ENCODE measurements at places on chromosomes 3 and 15.

GRCh38 chr15:70083946-70084345, 13.8 kb downstream of the TLE3 start:
- DNase-seq = no peak

GRCh38 chr15:32802286-32802936, 84.6 kb downstream of the GREM1 start:
- DNase-seq = no peak

DNA sequence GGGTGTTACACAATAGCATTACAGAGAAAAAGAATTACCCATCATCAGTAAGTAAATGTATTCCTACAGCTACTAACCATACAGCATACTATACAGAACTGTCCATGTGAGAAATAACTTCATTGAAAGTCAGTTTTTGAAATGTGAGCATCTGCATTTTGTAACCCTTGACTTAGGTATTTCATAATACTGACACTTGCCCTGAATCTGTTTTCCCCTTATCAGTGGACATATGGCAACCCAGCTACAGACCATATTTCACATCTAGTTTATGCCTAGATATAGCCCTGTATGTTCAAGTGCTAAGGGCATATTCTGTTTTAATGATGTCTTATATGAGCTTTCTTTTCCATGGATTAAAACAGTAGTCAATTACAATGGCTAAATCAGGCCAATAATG, 297.6 kb downstream of the TBC1D5 start:
- no peak for DNase-seq

GRCh38 chr3:73115806-73116205, 54.3 kb downstream of the EBLN2 start:
- DNase-seq = no peak

DNA sequence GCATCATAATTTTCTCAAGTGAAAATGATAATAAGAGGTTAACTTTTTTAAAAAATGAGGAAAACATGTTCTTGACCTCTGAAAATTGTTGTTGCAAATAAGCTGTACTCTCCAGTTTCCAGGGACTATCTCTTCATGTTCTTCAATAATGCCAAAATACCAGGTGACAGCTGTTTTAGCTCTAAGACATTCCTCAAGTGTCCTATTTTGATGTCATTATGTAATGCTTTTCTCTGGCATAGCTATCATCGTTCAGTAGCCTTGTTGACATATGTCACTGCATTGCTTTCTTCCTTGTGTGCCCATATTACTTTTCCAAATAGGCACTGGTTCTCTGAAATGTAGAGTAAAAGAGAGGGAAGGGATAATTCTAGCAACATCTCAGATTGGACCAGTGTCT, 5.7 kb upstream of the FILIP1L start:
- no peak for DNase-seq

GRCh38 chr3:105826778-105827634, 41.8 kb downstream of the CBLB start:
- DNase-seq = no peak

GRCh38 chr15:57440799-57441198, 64.5 kb downstream of the CGNL1 start:
- no peak for DNase-seq

DNA sequence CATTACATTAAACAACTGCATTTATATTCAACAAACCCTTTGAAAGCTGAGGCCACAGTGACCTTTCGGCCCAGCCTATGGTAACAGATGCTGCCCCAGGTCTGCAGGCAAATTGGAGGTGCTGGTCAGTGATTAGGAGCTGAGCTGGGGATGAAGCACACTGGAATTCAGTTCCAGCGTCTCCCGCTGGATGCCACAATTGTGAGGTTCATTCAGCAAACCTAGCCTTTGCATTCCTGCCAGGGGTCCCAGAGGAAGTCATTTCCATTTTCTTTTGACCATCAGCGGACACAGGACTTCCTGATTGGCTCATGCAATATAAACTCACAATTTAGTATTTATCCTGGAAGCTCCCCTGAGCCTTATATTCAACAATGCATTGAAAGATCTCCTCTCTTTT, 89.5 kb downstream of the IL20RB start:
- no peak for DNase-seq

- no peak for DNase-seq
Observed at GRCh38 chr15:41304149-41304770, 28.1 kb downstream of the OIP5 start.

GRCh38 chr15:54585063-54585462, 606.8 kb downstream of the UNC13C start:
- no peak for DNase-seq

DNA sequence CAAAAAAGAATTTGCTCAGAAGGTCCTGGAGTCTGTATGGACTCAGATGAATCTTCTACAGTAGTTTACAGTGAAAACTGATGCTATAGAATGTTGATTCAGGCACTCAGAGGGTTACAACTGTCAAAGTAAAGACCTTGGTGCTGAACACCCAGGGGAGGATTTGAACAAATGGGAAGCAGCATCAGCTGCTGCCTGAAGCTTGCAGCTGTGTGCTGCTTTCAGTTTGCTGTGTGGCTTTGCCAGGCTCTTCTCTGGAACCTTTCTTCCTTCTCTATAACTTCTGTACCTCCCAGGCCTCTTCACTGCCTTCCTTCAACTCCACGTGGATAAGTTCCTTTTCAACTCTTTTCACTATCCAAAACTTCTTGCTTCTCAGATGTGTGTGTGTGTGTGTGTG, 214.2 kb downstream of the GRM7 start:
- DNase-seq = no peak

GRCh38 chr3:78690766-78691165, 1077.0 kb downstream of the ROBO1 start:
- no peak for DNase-seq

DNA sequence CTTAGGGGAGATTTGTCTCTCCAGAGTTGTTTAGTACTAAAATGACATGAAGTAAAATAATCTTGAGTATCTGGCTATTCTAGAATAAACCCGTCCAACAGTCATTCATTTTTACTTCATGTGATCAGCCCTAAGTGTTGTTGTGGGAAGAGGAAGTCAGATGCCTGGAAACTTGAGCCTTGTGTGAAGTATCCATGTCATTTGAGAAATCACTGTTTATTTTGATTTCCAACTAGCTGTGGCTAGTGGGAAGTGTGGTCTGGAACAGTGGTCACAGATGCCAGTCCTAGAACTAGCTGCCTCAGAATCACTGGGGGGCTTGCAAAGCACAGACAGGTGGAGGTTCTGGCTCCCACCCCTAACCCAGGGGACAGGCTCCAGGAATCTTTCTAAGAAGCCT, 77.7 kb upstream of the LIMD1 start:
- DNase-seq = no peak

DNA sequence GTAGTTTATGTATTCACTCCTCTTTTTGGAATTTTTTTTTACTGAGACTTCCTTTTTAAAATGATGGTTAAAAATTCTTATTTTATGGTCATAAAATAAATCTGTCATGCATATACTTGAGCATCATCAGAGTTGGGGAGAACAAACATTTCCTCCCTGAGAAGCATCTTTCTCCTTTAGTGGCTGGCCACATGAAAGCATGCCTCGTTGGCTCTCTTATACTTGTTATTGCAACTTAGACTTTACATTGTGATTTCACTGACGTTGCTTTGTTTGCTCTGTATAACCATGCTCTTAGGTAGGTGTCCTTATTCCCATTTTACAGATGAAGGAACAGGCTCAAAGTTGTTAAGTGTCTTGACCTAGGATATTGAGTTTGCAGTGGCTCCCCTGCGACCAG, 18.1 kb downstream of the BBX start:
- no peak for DNase-seq

DNA sequence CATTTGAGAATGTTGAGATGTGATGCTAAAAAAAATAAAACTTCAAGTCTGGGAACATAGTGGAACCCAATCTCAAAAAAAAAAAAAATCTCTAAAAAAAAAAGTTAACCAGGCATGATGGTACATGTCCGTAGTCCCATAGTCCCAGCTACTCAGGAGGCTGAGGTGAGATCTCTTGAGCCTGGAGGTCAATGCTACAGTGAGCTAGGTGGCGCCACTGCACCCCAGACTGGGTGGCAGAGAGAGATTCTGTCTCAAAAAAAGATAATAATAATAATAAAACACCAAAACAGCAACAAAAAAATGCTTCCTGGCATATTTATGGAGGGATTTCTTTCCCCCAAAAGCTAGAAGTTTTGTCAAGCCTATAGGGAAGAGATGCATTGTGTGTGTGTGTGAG, 361.6 kb downstream of the ROBO1 start:
- DNase-seq = no peak

DNA sequence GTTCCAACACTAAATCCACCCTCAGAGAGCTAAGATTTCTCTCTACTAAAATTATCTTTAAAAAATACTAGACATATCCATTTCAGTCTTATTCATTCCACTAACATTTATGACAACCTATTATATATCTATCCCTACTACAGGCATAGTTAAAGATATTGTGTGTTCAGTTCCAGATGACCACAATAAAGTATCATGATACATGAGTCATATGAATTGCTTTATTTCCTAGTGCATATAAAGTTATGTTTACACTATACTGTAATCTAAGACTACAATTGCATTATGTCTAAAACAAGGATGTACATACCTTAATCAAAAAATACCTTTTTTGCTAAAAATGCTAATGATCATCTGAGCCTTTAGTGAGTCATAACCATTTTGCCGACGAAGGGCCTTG, 19.4 kb downstream of the SHOX2 start:
- DNase-seq = no peak

- peak; percentile 49 for DNase-seq
Observed at GRCh38 chr3:122564155-122564912, at the start of the genes DTX3L and PARP9. Gene DTX3L (plus strand): TSS chr3:122564338. CDS start chr3:122564427, 89 bp downstream. Gene PARP9 (minus strand): TSS chr3:122564300. CDS start chr3:122559620, 4,680 bp downstream.

- DNase-seq = no peak
Observed at GRCh38 chr3:79184251-79184650, 583.5 kb downstream of the ROBO1 start.

- DNase-seq = no peak
Observed at GRCh38 chr15:99962006-99962561, 228.8 kb upstream of the LYSMD4 start.

GRCh38 chr3:57755368-57755675, 787 bp upstream of the SLMAP start:
- DNase-seq = no peak

GRCh38 chr3:14849638-14850230, 31.0 kb downstream of the FGD5 start:
- no peak for DNase-seq

Measured in stimulated activated CD4-positive, alpha-beta T cell treated with anti-CD3 and anti-CD28 coated beads, Interleukin-1b, Interleukin-23, amount 100 ng/mL, for 1 hour (primary cell).